Esophagus mucosa (tissue), 1 donor: ENCODE measurements at places on chromosomes 1 and 21.
A peak's percentile ranks its signal among the peaks of the same experiment; 100 is the strongest.

DNA sequence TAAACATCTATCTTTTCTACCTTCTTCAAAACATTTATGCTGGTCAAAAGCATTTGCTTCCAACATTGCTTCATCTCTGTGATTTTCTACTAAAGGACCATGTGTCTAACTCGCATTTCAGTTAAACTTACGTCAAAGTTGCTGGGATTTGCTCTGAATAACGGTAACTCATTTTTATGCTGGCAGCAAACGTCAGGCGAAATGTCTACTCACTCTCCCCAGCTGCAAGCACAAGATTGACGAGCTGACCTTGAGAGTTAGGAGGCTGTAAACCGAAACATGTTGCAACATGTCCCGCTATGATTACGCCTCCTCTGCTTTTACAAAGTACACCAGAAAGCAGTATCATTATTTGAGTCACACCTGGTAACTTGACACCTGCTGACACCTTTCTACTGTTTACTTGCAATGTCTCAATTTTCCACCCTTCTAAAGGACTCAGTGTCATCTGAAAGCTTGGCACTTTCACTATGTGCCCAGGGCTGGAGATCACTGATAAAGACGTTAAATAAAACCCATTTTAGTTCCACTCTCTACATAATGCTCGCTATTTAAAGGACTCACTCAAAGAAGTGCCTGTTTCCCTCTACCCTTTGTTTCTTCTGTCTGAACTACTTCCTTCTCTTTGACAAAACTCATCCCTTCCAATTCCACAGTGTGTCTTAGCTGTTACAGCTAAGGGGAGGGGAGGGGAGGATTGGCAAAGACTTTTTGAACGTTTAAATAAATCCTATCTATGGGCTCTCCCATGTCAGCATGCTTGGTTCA, 111.9 kb downstream of the PTPN14 start:
- ATAC-seq, result peak; percentile 97

DNA sequence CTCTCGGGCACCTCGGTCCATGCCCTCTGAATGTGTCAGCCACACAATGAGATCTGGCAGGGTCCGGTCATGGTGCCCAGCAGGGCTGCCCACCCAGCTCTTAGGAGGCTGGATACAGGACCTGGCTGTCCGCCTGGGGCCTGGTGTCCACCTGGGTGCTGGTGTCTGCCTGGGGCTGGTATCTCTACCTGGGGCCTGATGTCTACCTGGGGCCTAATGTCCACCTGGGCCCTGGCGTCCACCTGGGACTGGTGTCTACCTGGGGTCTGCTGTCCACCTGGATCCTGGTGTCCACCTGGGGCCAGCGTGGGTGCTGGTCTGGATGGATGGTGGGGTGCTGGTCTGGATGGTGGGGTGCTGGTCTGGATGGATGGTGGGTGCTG, 45.1 kb upstream of the ACTRT2 start:
- ATAC-seq, result no peak

DNA sequence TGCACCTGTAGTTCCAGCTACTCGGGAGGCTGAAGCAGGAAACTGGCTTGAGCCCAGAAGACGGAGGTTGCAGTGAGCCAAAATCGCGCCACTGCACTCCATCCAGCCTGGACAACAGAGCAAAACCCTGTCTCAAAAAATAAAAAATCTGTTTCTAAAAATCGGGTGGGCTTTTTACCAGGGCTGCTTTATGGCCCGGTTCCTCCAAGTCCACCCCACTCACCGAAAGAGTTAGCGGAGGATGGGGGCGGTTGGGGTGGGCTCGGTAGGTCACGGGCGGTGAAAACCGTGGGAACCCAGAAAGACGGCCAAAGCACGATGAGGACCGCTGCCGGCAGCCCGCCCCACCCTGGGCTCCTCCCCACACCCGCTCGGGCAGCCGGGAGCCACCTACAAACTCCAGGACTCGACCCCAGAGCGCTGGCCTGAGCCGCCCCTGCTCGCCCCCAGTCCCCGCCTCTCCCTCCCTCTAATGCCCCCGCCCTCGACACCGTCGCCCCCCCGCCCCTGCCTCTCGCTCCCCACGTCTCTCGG, 846 bp upstream of the PER3 start:
- ATAC-seq, result peak; percentile 43

DNA sequence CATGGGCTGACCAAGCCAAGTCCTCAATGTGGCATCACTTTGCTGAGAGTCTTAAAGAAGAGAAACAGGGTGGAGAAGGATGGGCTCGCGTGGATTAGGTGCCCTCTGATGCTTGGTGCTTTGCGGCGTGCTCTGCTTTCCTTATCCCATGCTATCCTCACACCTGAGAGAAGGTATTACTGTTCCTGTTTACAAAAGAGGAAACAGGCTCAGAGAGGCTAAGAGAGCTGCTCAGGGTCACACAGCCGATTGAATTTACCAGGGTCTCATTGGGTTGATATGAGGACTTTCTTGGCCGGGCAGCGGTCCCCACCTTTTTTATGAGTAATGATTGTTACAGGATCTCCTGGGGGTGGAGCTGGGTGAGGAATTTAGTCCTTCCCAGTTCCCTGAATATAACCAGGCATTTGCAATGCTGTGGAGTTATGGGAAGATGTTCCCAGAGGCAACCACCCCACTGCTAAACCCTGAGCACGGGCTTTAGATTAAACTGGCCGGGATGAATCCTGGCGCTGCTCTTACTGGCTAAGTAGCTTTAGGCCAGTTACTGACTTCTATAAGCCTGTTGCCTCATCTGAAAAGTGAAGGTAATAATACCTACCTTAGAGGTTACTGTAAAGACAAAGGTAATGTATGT, 4.5 kb downstream of the ASCL5 start:
- no peak for ATAC-seq

- ATAC-seq, result no peak
Measured at GRCh38 chr1:53280496-53280895, 42.2 kb upstream of the MAGOH start.

- ATAC-seq, result no peak
Measured at GRCh38 chr1:187306710-187307415, 478.1 kb downstream of the PLA2G4A start.

DNA sequence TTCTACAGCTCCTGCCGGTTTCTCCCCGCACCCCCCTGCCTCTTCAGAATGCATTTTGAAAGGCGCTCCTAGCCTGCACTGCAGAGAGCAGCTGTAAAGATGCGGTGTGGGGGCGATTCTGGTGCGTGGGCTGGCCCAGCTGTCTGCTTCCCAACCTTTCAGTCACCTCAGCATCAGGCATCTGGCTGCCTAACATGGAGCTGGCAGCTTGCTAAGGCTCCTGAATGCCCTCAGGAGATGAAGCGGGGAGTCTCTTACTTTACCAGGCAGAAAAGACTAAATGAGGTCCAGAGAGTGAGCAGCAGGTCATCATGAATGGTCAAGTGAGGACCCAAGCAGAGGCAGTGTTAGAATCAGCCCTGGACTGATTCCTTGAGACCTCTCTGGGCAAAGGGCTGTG, 8.7 kb downstream of the IER5 start:
- no peak for ATAC-seq

DNA sequence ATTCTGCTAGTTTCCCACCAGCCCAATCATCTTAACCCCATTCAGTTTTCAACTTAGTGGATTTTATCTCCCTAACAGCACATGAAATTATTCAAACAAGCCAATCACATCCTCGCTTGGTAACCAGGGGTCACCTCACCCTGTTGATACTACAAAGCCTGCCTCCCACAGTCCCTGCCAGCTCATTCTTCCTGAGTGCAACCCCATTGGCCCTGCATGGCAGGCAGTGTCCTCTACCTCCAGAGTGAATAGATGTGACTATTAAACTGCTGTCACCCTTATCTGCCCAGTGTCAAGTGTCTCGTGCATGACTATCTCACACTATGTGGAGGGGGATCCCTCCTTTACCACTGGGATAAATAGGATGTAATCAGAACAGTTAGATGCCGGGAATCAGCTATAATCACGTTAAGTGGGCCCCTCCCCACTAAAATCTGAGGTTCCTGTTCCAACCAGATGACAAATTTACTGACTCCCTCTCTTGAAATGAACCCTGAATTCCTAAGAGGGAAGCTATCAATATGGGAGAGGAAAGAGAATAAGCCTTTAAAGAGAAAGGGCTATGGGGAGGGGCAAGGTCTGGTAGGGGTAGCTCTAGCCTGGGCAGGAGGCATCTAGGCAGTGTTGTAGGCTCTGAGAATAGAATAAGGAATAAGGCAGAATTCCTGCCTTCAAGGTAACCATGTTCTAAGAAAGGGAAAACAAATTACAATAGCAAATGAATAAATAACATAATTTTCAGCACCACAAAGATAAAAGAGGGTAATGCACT, 155.9 kb downstream of the SLC30A10 start:
- no peak for ATAC-seq

DNA sequence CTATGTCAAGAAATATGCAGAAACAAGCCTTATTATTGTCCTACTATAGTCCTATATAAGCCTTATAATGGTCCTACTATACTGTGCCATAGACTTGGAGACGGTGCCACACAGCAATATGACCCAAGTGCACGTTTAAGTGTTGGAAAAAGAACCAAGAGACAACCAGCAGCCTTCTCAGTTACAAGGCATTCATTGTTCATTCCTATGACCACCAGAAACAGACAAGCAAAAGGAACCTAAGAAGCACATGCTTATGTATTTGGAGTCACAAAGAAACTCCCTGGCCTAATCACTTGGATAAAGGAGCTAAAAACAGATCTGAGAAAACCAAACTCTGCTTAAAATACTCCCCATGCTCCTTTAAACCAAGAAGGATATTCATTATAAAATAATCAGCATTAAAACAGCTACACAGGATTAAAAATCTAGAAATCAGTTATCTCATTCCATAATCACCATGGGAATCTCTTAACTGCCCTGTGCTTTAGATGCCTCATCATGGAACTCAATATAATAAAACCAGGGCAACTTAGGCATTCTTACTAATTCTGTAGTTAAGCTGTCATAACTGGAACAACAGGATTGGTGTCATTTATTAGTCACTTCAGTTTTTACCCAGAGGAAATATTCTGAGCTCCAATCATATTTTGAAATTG, 7.0 kb downstream of the COLGALT2 start:
- peak; percentile 55 for ATAC-seq

DNA sequence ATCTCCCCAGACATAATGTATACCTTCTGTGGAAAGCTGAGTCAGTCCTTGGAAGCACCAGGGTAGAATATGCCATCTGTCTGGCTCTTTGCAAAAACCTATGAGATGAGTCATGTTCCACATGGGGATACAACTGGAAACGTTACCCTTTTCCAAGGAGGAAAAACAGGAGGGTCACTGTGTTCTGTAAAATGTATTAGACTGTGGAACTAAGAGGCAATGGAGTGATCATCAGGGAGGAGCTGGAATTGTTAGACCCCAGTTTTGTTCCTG, 16.1 kb upstream of the PSMD4 start:
- ATAC-seq, result no peak

DNA sequence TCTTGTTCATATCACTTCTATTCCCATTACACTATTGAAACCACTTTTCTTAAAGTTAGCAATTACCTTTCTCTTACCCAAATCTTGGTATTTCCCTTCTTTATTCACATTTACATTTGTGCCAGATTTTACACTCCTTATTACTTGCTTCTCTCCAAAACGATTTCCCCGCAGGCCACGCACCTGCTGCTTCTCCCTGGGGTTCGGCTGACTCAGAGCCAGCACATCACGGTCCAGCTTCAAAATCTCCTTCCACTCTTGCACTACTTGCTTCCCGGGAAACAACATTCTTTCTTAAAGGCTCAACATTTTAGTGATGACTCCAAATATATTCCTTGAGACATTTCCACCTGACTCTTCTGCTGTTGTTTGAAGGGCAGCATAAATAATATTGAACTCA, 20.7 kb downstream of the LHX9 start:
- ATAC-seq, result no peak

DNA sequence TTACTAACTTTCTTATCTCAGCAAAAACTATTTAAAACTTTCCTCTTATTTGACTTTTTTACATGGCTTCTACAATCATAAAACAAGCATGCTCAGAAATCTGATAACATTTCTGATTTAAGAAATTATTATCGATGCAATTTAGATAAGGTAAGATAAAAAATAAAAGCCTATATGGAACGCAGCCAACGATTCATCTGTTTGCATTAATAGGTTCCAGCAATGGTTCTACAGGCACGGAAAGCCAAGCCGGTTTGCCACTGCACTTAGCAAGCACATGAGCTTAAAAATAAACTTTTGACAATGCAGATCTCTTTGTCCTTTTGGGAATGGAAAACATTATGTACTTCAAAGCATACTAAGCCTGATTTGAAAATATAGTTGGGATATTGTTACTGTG, 77.5 kb upstream of the KCNK2 start:
- ATAC-seq, result no peak

GRCh38 chr1:211478801-211479578, 13.0 kb downstream of the RD3 start:
- ATAC-seq, result no peak
